H54 (cell line): ENCODE measurements at places on chromosomes 12 and 14.
A peak's percentile ranks its signal among the peaks of the same experiment; 100 is the strongest.

DNA sequence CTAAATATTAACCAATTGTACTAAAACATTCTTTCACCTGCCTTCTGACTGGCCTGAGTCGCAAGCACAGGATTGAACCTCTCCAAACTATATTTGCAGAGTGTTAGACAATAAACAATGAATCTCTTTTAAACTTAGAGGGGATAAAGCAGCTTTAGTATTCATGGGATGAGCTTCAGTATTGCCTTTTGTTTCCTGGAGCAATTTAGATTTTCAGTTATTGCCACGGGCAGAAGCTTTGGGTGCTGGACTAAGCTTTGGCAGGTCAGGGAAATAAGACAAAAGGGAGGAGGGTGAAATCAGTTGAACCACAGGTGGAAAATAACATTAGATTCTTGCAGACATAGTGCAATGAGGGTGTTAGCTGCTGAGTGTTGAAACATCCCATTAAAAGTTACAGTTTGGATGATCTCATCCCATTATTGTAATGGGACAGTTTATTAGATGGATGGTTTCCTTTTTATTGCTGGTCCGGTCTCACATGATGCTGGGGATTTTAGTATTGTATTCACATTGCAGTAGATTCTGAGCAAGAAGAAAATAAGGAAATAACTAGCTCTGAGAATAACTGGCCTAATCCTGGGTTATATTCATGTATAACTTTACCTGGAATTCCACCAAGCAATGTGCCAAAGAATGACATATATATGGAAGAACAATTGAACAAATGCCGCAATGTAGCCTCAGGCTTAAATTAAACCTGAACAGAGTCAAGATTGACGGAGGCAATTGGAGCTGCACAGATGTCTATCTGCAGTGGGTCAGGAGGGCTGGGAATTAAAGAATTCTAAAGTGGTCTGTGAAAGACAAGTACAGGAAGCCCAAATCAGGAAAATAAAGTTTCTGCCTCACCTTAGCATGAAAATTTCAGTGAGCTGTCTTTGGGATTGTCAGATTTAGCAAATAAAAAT, 1092.8 kb upstream of the SEL1L start:
- no peak for DNase-seq

- peak; percentile 57 for DNase-seq
Observed at GRCh38 chr12:120257041-120257821, 8.3 kb downstream of the PXN start.

DNA sequence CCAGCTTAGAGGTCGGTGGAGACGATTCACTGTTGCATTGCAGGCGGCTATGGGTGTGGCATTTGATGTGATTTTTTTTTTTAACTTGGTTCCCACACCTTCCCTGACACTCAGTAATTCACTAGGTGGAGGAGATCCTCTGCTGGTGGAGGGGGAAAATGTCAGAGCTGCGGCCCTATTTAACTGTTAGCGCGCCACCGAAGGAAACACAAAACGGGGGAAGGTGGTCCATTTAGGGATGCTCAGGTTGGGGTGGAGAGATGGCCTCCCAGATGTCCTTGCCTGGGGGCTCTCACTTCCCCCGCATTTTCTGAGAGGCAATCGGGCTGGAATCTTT, 4.3 kb upstream of the HOXC12 start:
- DNase-seq: no peak

DNA sequence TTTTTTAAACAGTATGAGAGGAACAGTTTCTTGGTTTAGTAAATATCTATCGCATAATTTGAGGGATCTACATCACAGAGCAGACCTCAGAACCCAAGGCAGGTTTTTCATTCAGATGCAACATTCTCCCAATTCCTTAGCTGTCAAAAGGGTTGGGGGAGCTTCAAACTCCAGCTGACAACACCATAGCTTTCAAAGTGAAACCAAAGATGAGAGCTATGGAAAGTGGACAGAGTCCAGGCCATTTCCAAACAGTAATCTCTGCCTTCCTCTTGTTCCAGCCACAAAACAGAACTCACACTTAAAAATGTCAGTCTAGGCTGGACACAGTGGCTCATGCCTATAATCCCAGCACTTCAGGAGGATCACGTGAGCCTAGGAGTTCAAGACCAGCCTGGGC, 87.8 kb downstream of the SPRING1 start:
- no peak for DNase-seq

DNA sequence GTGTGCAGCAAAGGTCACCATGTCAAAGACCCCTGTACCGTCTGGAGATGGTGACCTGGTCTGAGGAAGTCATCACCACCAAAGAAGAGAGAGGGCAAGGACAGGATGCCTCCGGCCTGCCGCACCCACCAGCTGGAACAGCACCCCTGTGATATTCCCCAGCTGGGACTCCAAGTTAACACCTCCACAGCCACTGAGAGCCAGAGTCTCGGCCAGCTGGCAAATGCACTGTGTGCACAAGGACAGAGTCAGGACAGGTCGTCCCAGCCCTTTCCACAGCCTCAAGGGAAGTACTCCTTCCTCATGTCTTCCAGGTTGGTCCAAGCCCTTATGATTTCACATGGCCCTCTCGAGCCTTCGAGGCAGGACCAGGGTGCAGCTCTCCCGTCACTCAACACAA, 19.3 kb upstream of the FKBP4 start:
- no peak for DNase-seq

- DNase-seq: no peak
Observed at GRCh38 chr14:77116172-77116817, 18.2 kb downstream of the CIPC start.

DNA sequence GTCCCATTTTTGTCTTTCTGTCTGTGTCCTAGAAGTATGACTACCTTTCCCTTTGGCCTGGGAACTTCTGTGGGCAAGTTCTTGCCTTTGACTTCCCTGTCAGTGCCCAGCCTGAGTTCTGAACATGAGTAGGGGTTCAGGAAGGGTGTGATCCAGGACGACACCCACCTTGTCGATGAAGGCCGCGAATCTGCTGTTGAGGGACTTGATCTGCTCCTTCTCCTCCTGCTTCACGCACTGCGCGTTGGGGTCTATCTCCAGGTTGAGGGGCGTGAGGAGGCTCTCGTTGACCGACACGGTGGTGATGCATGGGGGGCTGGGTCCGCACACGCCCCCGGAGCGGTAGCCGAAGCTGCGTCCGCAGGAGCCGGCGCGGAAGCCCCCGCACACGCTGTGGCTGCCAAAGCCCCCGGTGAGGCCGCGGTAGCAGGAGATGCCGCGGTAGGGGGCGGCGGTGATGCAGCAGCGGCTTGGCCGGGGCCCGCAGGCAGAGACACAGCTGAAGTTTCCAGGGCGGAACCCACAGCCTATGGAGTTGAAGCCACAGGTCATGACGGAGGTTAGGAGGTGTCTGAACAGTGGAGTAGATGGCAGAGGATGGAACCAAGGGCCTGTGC, at the start of gene KRT83:
Gene KRT83, minus strand, starts transcription at position 615 of the 617 bp plus-strand sequence. Its CDS starts 63 bp downstream, at position 552.
- DNase-seq: no peak

GRCh38 chr12:10170216-10170615, 1.7 kb downstream of the OLR1 start:
- no peak for DNase-seq

- DNase-seq: no peak
Observed at GRCh38 chr12:64840119-64840518, 15.7 kb downstream of the TBC1D30 start.

DNA sequence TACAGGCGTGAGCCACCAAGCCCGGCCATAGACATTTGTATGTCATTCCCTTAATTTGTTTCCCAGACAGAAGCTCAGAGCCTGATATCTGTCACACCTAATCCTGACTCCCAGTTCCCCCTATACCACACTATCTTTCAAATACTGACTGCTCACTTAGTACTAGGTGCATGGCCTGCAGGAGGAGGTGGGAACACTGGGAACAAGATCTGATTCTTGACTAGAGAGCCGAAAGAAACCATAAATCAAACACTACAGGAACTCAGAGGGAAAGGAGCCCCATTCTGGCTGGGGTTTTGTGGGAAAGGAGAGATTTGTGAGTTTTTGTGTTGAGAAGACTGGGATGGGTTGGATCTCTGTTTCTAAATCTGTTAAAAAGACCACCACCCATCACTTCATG, 4.9 kb downstream of the KHNYN start:
- DNase-seq: no peak

GRCh38 chr12:54870048-54870447, 15.7 kb downstream of the MUCL1 start:
- no peak for DNase-seq

DNA sequence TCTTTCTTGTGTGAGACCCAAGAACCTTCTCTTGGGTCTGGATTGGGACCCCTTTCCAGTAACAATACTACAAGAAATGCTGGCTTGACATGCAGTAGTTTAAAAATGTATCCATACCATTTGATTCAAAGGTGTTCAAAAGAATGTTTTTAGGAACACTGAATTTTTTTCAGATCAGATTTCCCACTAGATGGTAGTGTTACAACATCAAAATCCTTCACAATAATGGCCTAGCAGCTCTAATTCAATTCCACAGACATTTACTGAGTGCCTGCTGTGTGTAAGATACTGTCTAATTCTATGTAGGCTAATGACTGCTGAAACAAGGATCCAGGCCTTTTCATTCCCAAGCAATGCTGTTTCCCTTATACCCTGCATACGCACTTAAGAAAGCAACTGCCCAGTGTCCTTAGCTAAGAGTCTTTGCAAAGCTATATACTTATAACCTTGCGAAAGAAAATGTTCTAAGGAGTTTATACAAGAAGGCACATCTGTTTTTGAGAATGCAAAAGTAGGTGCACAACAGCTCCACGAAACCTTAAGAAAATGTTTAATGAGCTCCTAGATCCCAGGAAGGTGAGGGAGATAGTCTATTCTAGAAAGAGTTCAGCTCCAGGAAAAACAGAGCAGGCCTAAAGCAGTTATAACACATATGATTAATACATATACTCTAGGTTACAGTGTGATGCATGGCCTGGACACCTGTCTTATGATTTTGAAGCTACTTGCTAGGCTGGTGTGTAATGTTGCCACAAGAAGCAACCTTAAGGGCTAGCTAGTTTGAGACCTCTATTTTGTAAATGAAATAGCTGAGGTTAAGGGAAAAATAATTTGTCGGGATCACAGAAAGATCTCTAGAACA, 50.9 kb upstream of the PKP2 start:
- DNase-seq: no peak

GRCh38 chr14:93962701-93963601, 13.4 kb downstream of the ASB2 start:
- DNase-seq: no peak

GRCh38 chr12:124322271-124322998, 27.5 kb downstream of the RFLNA start:
- DNase-seq: no peak

GRCh38 chr14:69772082-69773017, 5.4 kb downstream of the SRSF5 start:
- DNase-seq: no peak

- peak; percentile 35 for DNase-seq
Observed at GRCh38 chr12:96445691-96446583, 43.4 kb upstream of the CFAP54 start.

DNA sequence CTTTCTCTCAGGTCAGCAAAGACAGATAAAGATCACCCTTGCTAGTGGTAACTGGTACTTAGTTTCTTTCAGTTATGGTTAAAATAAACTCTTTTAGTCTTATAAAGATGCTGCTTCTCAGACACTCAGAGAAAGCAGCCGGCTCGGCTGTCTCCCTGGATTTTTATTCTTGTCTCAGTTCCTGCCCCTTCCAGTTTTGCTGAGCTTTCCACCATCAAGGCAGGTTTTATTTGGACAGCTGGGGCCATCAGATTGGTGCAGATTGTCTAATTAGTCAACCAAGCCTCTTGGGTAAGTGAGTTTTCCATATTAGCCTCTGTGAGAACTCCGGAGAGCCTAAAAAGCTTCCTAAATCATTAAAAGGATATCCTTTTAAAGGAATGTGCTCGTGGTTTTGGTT, 130.8 kb upstream of the BMP4 start:
- DNase-seq: no peak

DNA sequence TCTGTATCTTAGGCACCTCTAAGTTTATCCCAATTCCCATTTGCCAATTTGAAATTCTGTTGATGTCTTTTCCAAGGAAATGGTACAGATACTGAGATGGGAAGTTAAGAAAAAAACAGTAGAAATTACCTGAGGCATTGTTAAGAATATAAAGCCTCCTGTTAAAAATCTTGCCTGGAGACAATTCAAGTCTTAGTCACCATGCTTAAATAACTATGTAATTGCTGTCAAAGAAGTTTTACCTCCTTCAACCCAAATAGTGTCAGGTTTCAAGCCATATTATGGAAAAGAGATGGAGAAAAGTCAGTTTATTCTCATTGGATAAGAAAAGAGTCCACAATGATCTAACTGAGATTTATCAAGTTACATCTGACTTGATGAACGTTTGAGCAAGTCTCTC, 974.7 kb downstream of the GALC start:
- no peak for DNase-seq

DNA sequence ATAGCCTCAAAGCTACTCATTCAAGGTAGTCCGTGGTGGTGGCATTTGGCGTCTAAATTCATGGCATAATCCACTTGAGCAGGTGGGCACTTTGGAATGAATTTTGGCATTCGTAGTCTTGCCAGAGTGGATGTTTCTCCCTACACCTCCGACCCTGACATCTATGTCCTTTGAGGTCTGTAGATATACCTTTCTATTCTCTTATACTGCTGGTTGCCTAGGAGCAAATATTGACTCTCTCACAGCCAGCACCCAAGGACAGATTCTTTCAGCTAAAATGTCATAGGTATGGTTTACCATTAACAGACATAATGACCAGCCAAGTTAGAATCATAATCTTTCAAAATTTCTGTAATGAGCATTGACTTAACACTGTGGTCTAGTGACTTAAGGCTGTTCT, 47.4 kb upstream of the FLRT2 start:
- DNase-seq: no peak

DNA sequence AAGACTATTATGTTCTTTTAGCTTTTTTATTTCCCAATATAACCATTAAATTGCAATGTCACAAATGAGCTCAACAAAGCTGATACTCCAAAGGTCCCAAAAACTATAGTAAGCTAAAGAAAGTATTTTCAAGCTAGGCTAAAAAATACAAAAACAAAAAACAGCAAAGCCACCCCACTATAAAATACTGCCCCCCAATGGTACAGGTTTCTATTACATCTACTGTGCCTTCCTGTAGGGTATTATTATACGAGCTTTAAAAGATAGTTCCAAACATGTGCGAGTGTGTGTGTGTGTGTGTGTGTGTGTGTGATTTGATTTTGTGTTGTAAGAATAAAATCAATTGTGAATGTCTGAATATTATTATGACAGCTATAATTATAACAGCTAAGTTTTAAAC, 1.1 kb downstream of the IFNG start:
- DNase-seq: peak; percentile 3

- DNase-seq: no peak
Observed at GRCh38 chr14:75675265-75675960, 14.4 kb downstream of the TTLL5 start.

- DNase-seq: no peak
Observed at GRCh38 chr14:60679566-60680258, 30.4 kb upstream of the SIX1 start.
